ENCODE measurements at places on chromosomes 3 and 15. TPM values are rescaled to one million over a fixed set of nuclear protein-coding genes. Genes with fewer than 3 reads are reported as not detected.

- DNase-seq, result no peak
- no peak overlapping the region for H3K4me3 ChIP-seq
- H3K27ac ChIP-seq, result no peak overlapping the region
Measured at GRCh38 chr3:31300456-31301443, 232.0 kb upstream of the STT3B start.

DNA sequence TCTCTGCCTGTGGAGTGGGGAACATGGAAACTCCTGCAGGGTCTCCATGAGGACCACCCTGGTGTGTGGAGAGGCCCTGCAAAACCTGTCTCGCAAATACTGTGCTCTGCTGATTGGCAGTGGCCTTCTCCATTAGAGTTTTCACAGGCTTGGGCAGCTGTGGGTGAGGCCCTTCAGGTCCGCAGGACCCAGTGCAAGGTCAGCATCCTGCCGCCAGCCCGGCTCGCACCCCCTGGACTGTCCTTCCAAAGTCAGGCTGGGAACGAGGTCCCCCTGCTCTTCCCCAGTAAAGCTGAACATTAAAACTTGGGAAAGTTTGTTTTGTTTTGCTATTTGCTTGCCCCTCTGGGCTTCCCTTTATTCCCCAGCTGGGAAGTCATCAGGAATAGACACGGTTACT is 85.0 kb upstream of the PLXNA1 start:
- H3K27ac ChIP-seq, result no peak overlapping the region
- H3K36me3 ChIP-seq, result no peaks in the 10 kb centered on the region
- no peak overlapping the region for H3K4me3 ChIP-seq
- DNase-seq, result no peak

DNA sequence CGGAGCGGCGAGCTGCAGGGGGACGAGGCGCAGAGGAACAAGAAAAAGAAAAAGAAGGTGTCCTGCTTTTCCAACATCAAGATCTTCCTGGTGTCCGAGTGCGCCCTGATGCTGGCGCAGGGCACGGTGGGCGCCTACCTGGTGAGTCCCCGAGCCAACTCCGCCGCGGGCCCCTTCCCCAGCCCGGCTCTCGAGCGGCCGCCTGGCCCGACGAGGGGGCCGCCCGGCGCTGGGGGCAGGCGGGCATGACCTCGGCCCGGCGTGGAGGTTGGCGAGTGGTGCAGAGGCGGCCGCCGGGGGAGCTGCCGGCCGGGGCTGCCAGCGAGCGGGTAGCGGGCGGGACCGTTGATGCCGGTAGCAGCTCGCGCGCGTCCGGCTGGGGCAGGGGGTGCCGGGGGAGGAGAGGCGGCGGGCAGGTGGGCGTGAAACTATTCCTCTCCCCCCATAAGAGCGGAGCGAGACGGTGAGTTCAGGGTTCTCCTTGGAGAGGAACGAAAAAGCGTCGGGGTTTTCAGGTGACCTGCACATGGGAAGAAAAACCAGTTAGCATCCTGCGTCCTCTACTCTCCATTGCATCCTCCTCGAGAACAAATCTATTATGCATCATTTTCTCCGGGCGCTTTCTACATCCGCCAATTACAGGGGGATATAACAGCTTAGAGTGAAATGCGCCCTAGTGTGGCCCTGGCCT is 585 bp downstream of the SLCO3A1 start:
- H3K4me3 ChIP-seq, result peak overlapping the region; percentile 82
- H3K27me3 ChIP-seq, result peaks cover 26% of the 10 kb centered on the region
- H3K27ac ChIP-seq, result no peak overlapping the region

DNA sequence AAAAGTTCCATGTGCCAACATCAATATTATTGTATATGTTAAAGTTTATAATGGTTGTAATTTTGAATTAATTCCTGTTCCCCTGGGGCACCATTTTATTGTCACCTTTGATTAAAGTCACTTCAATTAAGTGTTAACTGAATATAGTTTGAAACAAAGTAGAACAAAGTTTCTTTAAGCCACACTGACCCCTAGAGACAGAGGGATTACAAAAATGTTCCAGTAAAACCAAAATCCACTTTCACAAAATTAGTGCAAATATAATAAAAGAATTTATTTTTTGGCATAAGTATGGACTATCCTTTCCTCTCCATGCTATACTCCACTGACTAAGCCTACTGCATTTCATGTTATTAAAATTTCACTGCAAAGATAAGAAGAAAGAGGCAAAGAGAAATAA is 123.9 kb downstream of the ZMAT3 start:
- DNase-seq, result no peak
- H3K27me3 ChIP-seq, result no peaks in the 10 kb centered on the region
- H3K36me3 ChIP-seq, result no peaks in the 10 kb centered on the region
- H3K4me3 ChIP-seq, result no peak overlapping the region
- H3K4me1 ChIP-seq, result no peaks in the 10 kb centered on the region
- H3K27ac ChIP-seq, result no peak overlapping the region

- peaks cover 6% of the 10 kb centered on the region for H3K4me1 ChIP-seq
- no peak overlapping the region for H3K27ac ChIP-seq
- H3K27me3 ChIP-seq, result no peaks in the 10 kb centered on the region
- no peak for DNase-seq
- H3K4me3 ChIP-seq, result no peak overlapping the region
Measured at GRCh38 chr15:75030023-75030413, 6.6 kb downstream of the PPCDC start.

DNA sequence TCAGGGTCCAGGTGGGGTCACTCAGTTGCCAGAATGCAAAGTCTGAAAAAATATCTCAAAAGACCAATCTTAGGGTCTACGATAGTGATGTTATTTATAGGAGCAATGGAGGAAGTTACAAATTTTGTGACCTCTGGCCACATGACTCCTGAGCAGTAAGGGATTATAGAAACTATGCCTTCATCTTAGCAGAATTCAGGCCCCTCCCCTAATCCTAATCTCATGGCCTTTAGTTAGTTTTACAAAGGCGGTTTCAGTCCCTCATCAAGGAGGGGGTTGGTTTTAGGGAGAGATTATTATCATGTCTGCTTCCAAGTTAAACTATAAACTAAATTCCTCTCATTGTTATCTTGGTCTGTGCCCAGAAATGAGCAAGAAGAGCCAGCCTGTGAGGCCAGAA is 5.9 kb upstream of the DCP1A start:
- H3K4me1 ChIP-seq, result peaks cover 3% of the 10 kb centered on the region
- H3K4me3 ChIP-seq, result no peak overlapping the region
- H3K27ac ChIP-seq, result no peak overlapping the region
- no peak for DNase-seq

- H3K4me1 ChIP-seq, result peaks cover 8% of the 10 kb centered on the region
- no peak overlapping the region for H3K4me3 ChIP-seq
- H3K27me3 ChIP-seq, result no peaks in the 10 kb centered on the region
- no peak overlapping the region for H3K27ac ChIP-seq
Measured at GRCh38 chr3:108305484-108306172, 9.3 kb downstream of the HHLA2 start.

GRCh38 chr3:71120012-71120411 is 463.5 kb downstream of the FOXP1 start:
- no peaks in the 10 kb centered on the region for H3K4me1 ChIP-seq
- H3K4me3 ChIP-seq, result no peak overlapping the region

- H3K27me3 ChIP-seq, result no peaks in the 10 kb centered on the region
- no peaks in the 10 kb centered on the region for H3K36me3 ChIP-seq
- no peak overlapping the region for H3K4me3 ChIP-seq
- no peak for DNase-seq
- no peak overlapping the region for H3K27ac ChIP-seq
Measured at GRCh38 chr3:75035146-75035545, 420.7 kb upstream of the CNTN3 start.

DNA sequence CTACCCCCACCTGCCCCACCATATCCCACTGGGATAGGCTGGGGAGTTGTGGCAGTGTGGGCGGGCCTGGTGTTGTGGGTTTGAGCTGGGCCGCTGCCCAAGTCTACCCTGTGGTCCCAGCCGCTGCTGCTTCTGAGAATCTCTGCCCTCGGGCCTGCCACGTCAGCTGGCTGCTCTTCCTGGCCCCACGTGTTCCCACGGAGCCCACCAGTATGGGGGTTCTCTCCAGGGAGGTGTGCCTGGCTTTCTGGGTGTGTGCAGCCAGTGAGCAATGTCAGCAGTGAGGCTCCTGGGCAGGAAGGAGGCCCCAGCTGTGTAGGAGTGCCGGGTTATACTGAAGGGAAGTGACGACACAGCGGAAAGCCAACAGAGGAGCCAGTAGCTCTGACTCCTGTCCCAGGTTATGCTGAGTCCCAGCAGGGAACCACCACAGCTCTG is 10.5 kb downstream of the GNAI2 start:
- H3K36me3 ChIP-seq, result no peaks in the 10 kb centered on the region
- no peaks in the 10 kb centered on the region for H3K27me3 ChIP-seq
- peak overlapping the region; percentile 57 for H3K27ac ChIP-seq
- no peak overlapping the region for H3K4me3 ChIP-seq

- no peaks in the 10 kb centered on the region for H3K27me3 ChIP-seq
- no peaks in the 10 kb centered on the region for H3K36me3 ChIP-seq
- no peaks in the 10 kb centered on the region for H3K4me1 ChIP-seq
- H3K4me3 ChIP-seq, result no peak overlapping the region
Measured at GRCh38 chr3:143697975-143698374, 150.3 kb downstream of the SLC9A9 start.

DNA sequence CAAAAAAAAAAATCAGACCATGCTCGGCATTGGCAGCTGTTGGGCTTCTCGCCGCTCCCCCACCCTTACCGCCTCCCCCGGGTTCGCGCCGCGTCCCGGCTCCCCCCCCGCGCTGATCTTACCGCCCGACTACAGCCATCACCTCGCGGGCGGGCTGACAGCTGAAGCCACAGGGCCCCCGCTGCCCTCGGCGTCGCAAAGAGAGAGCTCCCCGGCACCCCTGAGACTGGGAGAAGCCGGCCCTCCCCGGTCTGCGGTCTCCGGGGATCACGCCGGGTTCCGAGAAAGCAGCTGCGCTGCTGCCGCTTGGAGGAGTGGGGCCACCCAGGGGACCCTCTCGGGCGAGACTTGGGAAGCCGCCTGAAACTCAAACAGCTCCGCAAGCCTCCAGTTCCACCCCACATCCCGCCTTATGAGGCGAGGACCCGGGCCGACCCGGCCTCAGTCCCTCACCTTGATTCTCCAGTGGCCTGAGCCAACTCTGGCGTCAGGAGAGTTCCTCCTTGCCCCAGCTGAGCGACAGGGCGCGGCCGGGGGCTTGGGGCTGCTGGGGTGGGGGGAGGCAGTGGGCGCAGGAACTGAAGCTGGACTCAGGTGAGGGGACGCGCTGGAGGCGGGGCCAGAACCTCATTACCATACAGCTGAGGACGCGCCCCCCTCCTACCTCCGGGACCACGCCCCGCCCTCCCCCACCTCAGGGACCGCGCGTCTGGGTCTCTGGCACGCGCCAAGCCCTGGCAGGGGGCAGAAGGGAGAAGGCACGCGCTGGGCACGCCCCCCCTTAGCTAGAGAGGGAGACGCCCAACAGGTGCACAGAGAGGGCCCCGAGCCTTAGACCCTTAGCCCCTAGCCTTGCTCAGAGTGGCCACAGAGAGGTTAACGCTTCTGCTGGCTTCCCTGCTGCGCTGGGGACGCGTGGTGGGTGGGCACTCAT is 1.0 kb upstream of the DLL4 start:
- peak overlapping the region; percentile 57 for H3K4me3 ChIP-seq
- no peaks in the 10 kb centered on the region for H3K36me3 ChIP-seq
- no peak overlapping the region for H3K27ac ChIP-seq
- H3K4me1 ChIP-seq, result peaks cover 54% of the 10 kb centered on the region
- peak; percentile 55 for DNase-seq

DNA sequence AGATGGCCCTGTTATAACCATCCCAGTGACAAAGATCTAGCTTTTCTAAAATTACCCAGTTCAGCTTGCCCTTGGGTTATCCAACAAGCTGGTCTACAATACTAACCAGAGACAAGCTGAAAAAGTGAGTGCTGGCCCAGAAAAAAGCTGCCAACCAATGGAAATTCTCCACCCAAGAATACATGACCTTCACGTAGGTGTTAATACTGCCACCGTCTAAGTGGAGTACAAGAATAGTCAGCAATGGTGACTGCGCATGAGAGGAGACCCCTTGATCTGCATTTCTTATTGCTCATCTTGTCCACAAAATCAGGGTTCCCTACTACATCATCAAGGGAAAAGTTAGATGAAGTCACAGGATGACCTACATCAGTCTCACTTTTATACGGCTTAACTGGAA is 15.8 kb upstream of the PLCH1 start:
- no peaks in the 10 kb centered on the region for H3K27me3 ChIP-seq
- no peak for DNase-seq
- H3K4me3 ChIP-seq, result no peak overlapping the region
- H3K36me3 ChIP-seq, result peaks cover 5% of the 10 kb centered on the region

DNA sequence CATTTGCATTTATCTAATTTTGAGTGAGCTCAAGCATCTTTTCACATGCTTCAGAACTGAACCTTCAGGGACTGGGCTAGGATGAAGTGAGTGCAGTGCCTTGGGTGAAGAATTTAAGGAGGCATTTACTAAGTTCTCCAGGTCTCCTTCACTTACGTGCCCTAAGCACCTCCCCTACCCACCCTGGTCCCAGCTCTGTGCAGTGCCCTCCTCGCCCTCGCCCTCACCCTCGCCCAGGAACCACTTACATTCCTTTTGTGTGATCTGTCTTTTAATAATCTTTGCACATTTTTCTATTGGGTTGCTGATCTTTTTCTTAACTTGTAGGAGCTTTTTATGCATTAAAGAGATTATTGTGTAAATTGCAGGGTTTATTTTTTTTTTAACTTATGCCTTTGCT is 322.6 kb downstream of the THSD4 start:
- H3K4me3 ChIP-seq, result no peak overlapping the region
- no peak overlapping the region for H3K27ac ChIP-seq
- H3K36me3 ChIP-seq, result no peaks in the 10 kb centered on the region
- DNase-seq, result no peak

DNA sequence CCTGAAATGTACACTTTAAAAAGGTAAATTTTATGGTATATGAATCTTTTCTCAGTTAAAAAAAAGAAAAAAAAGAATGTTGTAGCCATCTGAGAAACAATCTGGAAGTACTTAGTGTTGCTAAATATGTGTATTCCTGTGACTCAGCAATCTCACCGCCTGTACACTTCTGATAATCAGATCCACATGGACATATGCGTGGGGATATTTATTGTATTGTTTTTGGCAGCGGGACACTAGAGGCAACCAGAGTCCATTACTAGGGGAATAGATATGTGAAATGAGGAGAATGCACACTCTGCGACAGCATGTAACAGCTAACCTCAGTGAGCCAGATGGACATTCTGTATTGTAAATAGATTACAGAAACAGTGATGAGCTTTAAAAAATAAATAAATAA is 65.4 kb downstream of the AQP9 start:
- H3K27ac ChIP-seq, result no peak overlapping the region
- DNase-seq, result no peak
- H3K4me1 ChIP-seq, result no peaks in the 10 kb centered on the region
- no peaks in the 10 kb centered on the region for H3K36me3 ChIP-seq
- H3K4me3 ChIP-seq, result no peak overlapping the region

GRCh38 chr3:126501736-126502135 is 15.8 kb downstream of the UROC1 start:
- no peak overlapping the region for H3K27ac ChIP-seq
- H3K36me3 ChIP-seq, result no peaks in the 10 kb centered on the region

COL6A6 gene
- total RNA-seq, result 0.22 TPM

SOX14 gene
- not detected for total RNA-seq

PDHB gene
- total RNA-seq, result 203 TPM

ERC2 gene
- total RNA-seq, result 24.8 TPM

CHRNB4 gene
- 0.24 TPM for total RNA-seq

STARD9 gene
- 11.9 TPM for total RNA-seq

RBP2 gene
- not detected for total RNA-seq

GCSAM gene
- not detected for total RNA-seq

GPR160 gene
- 4.3 TPM for total RNA-seq

ATP13A5 gene
- not detected for total RNA-seq

TICRR gene
- 19.6 TPM for total RNA-seq

CLPX gene
- total RNA-seq, result 72.6 TPM

SH2D7 gene
- not detected for total RNA-seq

ZNF385D gene
- total RNA-seq, result 1.9 TPM
